Astrocyte of the hippocampus (primary cell): ENCODE measurements at places on chromosomes 1 and 21.

GRCh38 chr1:88221411-88221810 lies 462.7 kb upstream of the PKN2 start:
- peak; percentile 60 for DNase-seq

DNA sequence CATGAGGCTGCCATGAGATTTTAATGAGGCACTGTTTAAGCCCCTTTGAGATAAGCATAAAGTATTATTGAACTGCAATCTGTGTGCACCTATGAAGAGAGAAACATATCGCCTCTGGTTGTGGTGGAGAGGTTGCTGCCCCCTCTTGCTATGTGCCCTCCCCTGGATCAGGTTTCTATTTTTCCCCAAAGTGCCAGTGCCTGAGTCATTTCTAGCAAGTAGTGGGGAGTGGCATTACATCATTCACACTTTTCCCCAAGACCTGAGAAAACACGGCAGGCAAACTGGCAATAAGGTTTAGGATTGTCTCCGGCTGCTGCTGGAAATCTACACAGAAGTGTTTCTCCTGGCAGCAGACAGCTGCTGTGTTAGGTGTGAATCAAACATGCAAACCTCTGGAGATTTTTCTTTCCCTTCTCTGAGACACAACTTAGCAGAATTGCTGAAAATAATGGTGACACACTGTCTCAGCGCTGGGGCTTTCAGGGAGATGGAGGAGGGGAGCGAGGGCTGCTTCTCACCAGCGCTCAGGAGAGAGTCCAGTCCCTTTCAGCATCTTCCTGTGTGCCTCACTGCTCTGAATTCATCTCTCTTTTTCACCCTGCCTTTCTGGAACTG lies 13.7 kb upstream of the RGS16 start:
- peak; percentile 48 for DNase-seq

DNA sequence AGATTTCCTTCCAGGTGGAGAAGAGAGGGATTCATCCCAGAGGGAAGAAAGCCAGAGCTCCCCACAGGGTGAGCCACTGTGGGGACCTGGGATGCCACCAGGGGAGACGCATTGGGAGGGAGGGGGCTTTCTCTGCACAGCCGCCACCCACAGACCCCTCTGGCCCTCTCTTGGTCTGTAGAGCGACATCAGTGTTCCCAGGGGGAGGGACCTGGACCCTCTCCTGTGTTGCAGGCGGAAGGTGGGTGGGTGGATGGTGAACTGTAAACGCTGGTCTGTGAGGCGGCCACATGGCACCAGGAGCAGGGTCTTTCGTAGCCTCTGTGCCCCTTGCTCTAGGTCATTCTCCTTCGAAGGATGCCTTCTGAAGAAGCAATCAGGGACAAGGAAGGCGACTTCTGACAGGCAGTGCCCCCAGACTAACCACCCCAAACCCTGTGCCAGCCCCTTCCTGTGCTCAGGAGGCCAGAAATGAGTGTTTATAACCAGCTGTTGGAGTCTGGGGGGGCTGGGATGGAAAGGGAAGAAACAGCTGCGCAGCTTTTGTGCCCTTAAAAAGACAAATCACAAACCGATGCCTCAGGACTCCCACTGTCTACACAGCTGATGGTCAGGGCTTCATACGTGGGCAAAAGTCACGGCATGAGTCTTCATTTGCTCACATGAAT lies 121.4 kb upstream of the ZBTB40 start:
- no peak for DNase-seq

DNA sequence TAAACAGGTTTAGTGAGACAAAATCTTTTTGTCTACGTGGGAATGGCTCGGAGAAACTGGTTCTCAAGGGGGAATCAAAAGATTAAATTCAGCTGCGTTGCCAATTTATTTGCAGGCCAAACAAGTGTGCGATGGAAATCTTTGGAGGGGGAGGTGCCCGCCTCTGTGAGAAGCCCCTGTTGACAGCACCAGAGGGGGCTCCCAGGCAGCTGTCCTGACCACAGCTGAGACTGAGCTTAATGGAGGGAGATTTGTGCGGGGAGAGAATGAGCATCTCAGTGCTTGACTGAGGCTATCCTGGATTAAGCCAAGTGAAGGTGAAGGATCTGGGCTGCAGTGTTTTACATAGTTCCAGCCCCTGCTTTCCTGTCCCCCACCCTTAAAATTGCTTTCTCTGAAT lies 169.7 kb downstream of the ATG4C start:
- no peak for DNase-seq

GRCh38 chr1:223621312-223621734 lies 44.2 kb downstream of the CAPN8 start:
- no peak for DNase-seq

DNA sequence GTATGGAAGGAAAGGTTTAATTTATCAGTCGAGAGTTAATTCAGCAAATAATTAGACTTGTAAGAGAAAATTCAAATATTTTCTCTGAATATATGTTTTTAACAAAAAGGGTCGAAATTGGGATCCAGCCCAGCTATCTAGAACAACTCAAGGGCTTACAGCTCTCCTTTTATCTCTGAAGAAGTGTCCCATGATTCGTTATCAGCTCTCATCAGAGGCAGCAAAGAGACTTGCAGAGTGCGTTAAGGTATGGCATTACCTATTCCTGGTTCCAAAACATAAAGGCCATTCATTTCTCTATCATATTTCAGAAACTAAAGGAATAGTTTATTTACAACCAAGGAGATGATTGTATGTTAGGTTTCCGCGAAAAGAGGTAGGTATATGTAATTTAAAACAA lies 9.4 kb downstream of the VPS45 start:
- DNase-seq, result no peak

DNA sequence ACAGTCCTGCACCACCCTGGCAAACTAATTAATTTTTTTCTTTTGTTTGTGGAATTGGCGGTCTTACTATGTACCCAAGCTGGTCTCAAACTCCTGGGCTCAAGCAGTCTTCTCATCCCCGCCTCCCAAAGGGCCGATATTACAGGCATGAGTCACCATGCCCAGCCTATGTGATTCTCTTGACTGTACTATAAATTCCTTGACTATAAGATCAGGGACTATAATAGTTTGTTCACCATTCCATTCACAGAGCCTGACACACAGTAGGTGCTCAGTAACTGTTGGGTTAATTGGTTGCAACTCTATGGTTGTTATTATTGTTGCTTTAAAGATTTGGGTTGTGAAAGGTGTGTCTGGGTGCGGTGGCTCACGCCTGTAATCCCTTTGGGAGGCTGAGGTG lies 17.2 kb downstream of the DAP3 start:
- peak; percentile 49 for DNase-seq

GRCh38 chr21:46023555-46023954 lies 42.0 kb downstream of the COL6A1 start:
- DNase-seq, result no peak

DNA sequence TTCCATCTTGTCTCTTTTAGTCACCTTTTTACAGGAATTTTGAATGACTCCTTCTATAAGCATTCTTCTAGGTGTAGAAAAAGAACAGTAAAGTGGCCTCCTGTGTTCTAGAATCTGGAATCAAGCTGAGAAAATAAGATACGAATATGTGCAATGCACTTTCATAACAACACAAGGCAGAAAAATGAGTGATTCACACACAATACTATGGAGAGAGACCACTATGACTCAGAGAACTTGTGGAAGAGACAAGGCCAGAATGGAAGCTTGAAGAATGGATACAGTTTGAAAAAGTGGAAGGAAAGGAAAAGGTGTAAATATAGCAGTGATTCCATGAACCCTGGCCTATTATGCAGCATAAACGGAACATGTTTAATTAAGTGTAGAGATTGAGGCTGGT lies 57.1 kb upstream of the SAMSN1 start:
- peak; percentile 49 for DNase-seq

DNA sequence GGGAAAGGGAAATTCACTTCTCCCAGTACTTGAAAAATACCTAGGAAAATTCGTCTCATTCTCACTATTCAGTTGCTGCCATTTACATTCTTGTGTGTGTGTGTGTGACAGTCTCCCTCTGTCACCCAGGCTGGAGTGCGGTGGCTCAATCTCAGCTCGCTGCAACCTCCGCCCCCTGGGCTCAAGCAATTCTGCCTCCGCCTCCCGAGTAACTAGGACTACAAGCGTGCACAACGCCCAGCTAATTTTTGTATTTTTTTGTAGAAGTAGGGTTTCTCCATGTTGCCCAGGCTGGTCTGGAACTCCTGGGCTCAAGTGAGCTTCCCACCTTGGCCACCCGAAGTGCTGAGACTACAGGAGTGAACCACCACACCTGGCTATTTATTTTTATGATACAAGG lies 1.2 kb downstream of the SNAPIN start:
- DNase-seq, result no peak

DNA sequence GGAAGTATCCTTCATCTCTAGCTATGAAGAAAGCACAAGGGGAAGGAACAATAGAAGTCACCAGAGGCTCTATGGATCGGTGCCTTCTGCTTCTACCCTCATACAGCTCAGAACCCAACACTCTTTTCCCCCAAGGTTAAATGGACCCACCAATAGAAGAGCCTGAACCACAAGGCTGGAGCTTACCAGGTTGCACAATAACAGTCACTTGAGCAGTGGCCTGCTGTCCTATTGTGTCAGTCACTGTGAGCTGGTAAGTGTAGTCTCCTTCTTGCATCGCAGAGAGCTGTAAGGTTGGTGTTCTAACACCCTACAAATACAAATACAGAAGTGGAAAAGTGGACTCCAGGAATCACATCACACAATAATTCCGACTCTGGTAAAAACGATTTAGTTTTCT lies 103.0 kb downstream of the KIAA0319L start:
- DNase-seq, result no peak

DNA sequence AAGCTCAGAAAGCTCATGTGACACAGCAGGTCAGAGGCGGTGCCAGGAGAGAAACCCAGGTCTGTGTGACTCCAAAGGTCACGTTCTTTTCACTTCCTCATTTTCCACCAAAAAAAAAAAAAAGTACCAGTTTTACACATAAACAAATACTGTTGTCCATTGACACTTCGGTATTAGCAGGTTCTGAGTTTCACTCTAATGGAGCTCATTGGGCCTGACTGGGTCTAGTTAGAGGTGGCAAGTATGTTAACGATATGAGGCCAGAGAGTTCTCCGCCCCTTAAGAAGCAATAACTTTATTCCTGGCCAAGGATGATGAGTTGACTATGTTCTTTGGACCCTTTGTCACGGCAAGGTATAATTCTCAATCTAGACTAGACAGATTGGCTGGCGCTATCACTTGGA lies 30.0 kb upstream of the SDE2 start:
- no peak for DNase-seq

GRCh38 chr1:22930240-22930912 lies 42.3 kb downstream of the LACTBL1 start:
- DNase-seq, result peak; percentile 69

DNA sequence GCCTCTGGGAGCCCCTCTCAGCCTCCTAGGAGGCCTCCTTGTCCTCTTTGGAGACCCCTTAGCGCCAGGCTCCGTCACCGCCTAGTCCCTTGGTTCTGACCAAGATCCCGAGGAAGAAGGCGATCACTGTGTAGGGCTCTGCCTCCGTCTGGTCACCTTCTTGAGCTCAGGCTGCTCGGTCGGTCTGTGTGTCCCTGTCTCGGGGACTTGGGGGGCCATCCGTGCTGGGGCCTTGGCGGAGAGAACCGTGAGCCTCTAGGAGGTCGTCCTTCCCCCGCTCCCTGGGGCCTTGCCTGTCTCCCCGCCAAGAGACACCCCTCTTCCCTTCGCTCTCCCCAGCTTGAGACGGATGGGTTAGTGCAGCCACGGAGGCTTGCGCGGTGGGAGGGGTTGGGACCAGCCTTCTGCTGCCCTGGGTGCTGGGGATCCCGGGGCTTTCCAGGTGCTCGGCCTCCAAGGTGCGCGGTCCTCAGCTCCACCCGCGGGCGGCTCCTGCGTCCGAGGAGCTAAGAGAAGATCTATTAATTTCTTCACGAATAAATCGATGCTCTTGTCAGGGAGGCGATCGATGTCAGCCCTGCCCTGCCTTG lies 701 bp upstream of the INSRR start:
- peak; percentile 50 for DNase-seq

- peak; percentile 90 for DNase-seq
These were observed 361 bp downstream of the DDAH1 start for GRCh38 chr1:85464497-85465098.

DNA sequence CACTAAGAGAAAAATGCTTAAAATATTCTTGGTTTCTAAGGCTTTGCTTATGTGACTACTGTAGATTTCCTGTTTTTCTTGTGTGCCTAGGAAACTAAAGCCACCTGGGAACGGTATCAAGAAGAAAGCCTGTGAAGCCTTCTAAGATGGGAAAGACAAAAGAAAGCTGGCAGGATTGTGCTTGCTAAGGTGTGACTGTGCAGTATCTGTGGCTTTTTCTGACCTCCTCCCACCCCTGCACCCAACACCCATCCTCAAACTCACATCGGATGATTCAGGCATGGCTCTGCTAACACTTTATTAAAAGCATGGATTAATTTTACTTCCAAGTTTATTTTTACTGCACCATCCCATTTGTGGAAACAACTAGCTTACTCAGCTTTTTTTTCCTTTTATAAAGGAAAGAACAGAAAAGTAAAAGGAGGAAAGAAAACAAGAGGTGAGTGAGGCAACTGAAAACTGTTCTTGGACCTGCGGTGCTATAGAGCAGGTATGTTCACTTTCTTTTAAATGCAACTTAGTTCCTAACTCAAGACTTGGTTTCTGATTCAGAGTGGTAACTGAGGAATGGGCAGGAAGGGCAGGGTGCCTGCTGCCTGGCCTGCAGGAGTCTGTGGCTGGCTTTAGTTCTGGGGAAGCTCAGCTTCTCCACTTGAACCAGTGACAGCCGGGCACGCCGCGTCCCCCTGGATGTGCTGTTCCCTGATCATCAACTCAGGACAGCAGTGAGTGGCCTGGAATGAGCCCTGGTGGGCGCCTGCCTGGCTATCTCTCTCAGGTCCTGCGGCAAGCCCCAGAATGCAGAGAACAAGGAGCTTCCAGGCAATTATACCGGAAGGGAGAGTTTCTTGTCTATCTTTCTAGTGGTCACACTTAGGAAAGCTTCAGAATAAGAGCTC lies at the start of gene GBP6:
TSS of gene GBP6 (plus strand) at position 422 of the 899 bp plus-strand sequence. CDS start 4,493 bp downstream, outside the sequence.
- peak; percentile 15 for DNase-seq

DNA sequence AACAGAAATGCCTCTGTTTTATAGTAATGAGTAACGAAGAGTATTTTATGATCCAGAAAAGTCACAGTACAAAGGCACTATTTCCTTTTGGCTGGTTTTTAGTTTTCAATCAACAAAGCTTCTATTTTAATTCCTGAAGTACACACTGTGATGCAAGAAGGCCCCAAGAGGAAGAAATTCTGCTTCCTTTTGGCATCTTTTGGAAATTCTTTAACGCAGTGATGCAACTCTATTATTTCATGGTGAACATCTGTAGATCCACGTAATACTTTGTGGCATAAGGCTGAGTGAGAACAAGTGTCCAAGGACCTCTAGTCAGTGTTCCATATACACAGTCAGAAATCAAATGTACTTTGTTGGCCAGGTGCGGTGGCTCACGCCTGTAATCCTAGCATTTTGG lies 137.5 kb downstream of the TGFB2 start:
- no peak for DNase-seq

- no peak for DNase-seq
These were observed 450 bp downstream of the S100A10 start for GRCh38 chr1:151993084-151993733.
